ENCODE measurements at places on chromosomes 16 and 17.

GRCh38 chr16:66408163-66409048 lies 18.7 kb upstream of the BEAN1 start:
- DNase-seq = no peak

DNA sequence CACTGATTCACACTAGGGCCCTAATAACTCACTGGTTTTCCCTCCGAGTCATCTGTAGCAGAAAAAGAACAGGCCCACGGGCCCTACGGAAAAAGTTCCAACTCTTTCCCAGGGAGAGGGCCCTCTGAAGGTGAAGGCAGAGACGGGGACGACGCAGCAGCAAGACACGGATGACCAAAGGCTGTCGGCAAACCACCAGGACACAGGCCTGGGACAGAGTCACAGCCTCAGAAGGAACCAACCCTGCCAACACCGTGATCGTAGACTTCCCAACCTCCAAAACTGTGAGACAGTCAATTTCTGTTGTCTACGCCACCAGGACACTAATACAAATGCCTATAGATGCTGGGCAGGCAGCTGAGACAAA lies 5.2 kb upstream of the SPHK1 start:
- DNase-seq = no peak

GRCh38 chr16:65213866-65214595 lies 92.2 kb upstream of the CDH11 start:
- no peak for DNase-seq

DNA sequence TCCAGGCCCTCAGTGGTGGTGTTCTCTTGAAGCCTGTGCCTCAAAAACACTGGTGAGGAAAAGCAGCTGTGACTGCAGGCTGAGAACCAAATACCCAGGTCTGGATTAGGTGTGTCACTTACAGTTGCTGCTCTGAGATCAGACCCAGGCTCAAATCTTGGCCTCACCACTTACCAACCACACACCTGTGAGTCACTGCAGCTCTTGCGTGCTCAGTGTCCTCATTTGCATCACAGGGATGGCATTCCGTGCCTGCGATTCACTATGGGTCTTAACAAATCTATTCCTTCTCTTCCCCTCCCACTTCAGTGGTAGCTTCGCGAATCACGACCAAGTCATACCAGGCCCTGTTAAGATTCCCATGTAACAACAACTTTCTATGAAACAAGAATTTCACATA lies 233.4 kb upstream of the HSBP1 start:
- no peak for DNase-seq
